Kidney (tissue), 22 donors: ENCODE measurements at places on chromosomes 13 and 19.

DNA sequence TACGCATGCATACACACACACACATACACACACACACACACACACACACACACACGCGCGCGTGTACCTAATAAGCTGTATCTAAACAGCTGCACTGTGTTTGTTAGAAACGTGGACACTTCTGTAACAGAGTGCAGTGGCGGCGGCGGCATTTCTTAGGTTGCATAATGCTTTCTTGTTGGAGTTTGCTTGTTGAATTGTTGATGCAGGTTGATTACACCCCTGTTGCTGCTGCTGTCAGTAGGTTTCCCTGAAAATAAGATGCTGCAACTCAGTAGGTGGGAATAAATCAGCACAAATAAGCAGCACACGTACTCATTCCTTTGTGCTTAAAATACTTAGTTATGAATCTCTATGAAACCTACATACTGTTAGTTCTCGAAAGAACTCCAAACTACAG is 479.2 kb downstream of the LIG4 start:
- H3K4me3 ChIP-seq = no peak overlapping the region
- H3K4me1 ChIP-seq = no peaks in the 10 kb centered on the region
- no peaks in the 10 kb centered on the region for H3K36me3 ChIP-seq
- no peak for DNase-seq

- no peak overlapping the region for H3K27ac ChIP-seq
- H3K36me3 ChIP-seq = peaks cover 12% of the 10 kb centered on the region
- H3K27me3 ChIP-seq = no peaks in the 10 kb centered on the region
- no peaks in the 10 kb centered on the region for H3K4me1 ChIP-seq
These were observed 26.9 kb downstream of the RFX1 start for GRCh38 chr19:13979244-13979615.

DNA sequence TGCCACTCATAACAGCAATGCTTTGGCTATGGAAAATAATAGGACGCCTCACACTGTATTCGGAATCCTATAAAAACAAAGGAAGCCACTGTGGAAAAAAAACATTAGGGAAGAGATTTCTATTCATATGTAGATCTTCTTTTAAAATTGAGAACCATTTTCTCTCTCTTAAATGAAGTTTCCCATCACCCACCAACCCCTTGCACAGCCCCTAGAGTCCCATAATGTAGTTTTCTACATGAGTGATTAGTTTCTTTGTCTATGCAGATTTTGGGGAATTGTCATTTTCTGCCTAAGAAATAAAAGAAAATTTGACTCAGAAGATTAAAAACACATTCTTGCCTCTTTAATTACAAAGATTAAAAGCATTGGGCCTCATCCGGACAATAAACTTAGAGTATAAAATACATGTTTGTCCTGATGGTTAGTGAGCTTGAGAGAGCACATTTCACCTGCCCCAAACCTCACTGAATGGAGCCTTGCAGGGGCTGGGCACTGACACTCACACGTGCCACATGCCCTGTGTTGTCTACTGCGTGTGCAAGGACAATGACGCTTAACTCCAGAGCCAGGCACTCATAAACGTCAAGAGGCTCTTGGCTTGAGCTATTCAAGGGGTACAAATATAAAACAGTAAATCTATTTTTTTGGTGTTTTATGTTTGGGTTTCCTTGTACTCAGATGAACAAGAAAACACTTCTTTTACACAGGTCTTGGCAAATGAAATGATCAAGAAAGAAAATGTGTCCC is 40.0 kb upstream of the KL start:
- no peaks in the 10 kb centered on the region for H3K27me3 ChIP-seq
- no peak overlapping the region for H3K4me3 ChIP-seq
- no peak overlapping the region for H3K27ac ChIP-seq

DNA sequence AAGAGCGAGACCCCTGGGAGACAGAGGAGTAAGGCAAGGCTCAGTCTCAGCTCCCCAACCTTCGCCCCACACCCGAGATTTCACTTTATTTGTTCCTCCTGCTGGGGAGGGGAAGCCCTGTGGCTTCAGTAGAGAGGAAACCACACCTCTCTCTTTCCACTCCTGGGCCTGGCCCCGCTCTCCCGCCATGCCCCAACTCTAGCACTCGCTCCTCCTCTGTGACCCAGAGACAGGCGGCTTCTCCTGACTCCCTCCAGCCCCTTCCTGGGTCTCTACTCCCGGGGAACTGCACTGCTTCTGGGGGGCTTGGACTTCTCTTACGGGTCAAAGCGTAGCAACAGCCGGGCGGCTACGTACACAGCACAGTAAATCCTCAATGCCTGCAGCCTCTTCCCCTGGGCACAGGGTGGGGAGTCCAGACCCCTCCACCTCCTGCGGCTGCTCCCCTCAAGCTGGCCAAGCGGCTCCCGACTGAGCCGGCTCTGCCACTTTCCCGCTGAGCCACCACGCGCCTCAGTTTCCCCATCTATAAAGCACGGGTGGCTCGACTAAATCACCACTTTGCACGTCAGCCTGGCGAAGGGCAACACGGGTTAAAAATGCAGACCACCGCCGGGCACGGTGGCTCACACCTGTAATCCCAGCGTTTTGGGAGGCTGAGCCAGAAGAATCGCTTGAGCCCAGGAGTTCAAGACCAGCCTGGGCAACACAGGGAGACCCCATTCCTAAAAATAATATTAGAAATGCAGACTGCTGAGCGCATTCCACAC is 1.4 kb downstream of the RNF126 start:
- H3K36me3 ChIP-seq = no peaks in the 10 kb centered on the region
- H3K27me3 ChIP-seq = no peaks in the 10 kb centered on the region
- H3K4me1 ChIP-seq = no peaks in the 10 kb centered on the region
- peak overlapping the region; percentile 33 for H3K27ac ChIP-seq
